ENCODE measurements at places on chromosomes 2 and 18.

DNA sequence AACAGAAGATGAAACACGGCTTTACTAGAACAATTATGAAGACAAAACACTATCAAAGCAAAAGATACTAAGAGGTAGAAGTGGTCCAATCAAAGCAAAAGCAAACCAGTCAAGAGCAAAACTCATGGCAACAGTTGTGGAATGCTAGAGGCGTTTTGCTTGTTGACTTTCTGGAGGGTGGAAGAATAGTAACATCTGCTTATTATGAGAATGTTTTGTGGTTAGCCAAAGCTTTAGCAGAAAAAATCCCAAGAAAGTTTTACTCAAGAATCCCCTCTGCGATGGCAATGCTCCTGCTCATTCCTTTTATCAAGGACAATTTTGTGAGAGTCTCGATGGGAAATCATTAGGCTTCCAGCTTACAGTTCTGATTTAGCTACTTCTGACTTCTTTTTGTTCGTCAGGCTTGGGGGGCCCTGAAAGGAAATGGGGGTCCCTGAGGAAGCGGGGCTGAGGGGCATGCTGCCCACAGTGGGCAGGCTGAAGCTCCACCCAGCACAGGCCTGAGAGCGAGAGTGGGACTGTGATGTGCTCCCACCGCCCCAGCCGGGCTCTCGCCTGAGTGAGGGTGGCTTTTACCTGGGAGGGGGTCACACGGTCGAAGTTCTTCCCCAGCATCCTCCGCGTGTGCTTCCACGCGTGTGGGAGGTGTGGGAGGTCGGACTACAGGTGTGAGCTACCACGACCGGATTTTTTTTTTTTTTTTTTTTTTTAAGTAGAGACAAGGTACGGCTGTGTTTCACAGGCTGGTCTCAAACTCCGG lies 49.0 kb upstream of the MC4R start:
- DNase-seq = no peak

GRCh38 chr2:14676371-14676770 lies 43.9 kb downstream of the LRATD1 start:
- DNase-seq = no peak

- no peak for DNase-seq
Measured at GRCh38 chr2:33448220-33448899, 28.1 kb upstream of the RASGRP3 start.

GRCh38 chr2:71552861-71553301 lies 99.5 kb downstream of the DYSF start:
- DNase-seq = no peak

GRCh38 chr2:61967262-61967661 lies 61.8 kb downstream of the COMMD1 start:
- DNase-seq = no peak

- no peak for DNase-seq
Measured at GRCh38 chr2:43402452-43402937, 176.1 kb upstream of the ZFP36L2 start.

- DNase-seq = no peak
Measured at GRCh38 chr2:157971702-157972101, 95.6 kb upstream of the ACVR1 start.

- no peak for DNase-seq
Measured at GRCh38 chr2:158321264-158321663, 135.3 kb downstream of the CCDC148 start.

GRCh38 chr2:24228470-24228869 lies 53.6 kb downstream of the FAM228A start:
- no peak for DNase-seq

GRCh38 chr2:120707816-120708215 lies 27.9 kb upstream of the GLI2 start:
- DNase-seq = no peak

DNA sequence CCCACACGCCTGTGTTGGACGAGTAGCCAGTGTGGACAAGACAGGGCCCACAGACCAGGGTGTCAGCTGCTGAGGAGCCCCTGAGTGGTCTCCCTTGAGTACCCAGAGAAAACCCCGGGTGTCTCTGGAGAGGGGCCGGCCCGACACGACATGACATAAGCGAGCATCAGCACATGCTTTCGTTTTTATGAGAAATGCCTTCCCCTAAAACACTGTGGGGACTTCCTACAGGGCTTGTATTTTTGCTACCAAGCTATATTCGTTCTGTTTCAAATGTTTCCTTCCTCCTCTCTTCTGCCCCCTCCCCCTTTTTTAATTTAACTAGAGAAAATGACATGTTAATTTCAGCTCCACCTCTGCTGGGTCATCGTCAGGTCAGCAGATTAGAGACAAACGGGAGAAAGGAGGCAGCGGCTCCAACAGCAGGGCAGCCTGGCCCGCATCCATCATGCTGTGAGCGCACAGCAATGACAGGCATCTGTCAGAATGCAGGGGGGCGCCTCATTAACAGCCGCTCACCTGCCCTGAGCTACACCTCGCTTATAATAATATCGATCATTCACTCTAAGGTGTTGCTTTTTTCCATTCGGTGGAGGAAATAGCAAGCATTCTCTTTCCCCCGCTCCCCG lies 286.2 kb downstream of the ZNF516 start:
- DNase-seq = peak; percentile 33

GRCh38 chr2:23545396-23545795 lies 160.4 kb downstream of the KLHL29 start:
- no peak for DNase-seq

GRCh38 chr2:222136106-222136630 lies 162.6 kb downstream of the PAX3 start:
- no peak for DNase-seq

DNA sequence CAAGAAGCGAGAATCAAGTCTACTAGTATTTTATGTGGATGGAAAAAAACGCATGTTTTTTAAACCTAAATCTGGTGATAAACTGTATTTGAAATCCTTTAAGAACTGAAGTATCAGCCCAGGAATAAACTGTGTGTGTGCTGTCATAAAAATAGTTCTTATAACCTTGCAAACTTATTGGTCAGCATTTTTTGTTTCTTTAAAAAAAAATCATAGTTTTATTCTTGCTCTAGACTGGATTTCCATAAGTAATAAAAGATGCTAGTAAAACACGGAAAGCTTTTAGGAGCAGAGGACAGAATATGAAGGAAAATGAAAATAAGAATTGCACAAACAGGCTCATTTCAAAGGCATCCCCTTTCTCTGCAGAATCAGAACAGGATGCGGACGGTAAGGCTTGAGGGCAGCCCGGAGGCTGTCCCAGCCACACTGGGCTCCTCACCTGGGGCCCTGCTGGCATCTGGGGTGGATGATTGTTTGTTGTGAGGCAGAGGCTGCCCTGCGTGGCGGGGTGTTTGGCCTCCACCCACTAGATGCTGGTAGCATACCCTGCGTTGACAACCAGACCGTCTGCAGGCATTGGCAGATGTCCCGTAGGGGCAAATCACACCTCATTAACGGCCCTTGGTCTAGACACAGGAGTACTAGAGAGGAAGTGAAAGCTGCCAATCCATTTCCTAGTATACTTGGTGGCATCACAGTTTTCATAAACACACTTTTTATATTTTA lies 52.5 kb downstream of the MBP start:
- no peak for DNase-seq

DNA sequence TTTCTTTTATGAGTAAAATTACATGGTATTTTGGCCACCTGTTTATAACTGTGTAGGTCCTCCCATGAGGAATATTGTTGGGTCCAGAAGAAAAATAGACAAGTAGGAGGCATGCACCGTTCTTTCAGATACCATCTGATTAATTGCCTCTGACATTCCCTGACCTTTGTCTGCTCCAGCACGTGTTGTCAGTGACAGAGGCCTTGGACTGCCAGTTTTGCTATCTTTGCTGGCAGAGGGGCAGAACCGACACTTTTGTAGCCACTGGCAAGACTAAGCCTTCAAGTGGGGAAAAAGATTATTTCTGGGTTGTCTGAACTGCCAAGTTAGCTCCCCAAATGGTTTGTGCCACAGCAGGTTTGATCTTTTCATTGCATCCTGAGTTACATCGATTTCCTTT lies 276.9 kb downstream of the CAMKMT start:
- no peak for DNase-seq
